Ureter (tissue), 1 donor: ENCODE measurements at places on chromosomes 6 and 20.
A peak's percentile ranks its signal among the peaks of the same experiment; 100 is the strongest.

DNA sequence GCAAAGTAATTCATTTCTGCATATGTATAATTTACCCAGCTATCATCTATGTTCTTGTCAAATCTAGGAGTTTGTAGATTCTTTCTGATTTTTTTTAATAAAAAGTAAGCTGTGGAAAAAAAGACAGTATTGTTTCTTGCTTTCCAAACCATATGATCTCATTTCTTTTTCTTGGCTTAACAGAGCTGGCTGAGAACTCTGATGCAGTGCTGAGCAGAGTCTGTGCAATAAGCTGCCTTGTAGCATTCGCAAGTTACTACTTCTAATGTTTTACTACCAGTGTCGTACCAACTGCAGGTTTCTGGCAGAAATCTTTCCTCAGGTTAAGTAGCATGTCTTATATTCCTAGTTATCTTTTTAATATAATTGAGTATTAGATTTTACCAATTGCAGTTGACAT lies 15.6 kb downstream of the RRBP1 start:
- DNase-seq, result no peak

DNA sequence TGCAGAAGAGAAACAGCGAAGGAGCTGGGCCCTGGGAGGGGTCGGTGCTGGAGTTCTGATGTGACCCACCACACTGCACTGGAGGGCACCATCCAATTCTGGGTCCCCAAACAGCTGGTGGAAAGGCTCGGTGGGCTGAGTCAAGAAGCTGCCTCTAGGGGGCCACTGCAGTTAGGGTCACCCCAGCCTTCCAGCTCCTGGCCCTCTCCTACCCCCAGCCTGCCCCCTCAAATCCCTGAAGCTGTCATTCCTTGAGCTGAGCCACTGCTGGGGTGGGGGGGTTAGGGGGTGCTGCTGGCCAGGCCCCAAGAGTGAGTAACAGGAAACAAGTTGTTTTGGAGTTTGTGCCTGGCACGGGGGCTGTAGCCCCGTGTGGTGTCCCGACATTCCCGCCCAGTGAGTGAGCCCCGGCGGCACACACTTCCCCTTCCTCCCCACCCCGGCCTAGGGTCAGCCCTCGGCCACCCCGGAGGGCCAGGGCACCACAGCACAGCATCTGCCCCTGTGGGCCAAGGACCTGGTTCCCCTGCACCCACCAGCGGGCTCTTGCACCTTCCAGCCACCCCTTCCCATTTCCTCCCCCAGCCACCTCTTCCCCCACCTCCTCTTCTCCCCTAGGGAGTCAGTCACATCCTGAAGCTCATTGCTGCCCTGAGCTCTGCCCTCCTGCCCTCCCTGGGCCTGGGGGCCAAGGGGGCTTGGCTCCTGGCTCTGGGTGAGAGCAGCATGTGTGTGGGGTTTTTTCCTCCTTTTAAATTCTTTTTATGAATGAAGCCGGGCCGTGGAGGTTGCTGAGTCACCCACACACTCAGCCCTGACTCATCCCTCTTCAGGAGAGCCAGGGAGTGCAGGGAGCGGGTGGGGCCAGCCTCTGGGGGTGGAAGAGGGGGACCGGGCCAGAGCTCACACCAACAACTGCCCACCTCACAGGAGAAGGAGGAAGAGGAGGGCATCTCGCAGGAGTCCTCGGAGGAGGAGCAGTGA lies 4.6 kb downstream of the SMIM29 start:
- DNase-seq, result peak; percentile 79

DNA sequence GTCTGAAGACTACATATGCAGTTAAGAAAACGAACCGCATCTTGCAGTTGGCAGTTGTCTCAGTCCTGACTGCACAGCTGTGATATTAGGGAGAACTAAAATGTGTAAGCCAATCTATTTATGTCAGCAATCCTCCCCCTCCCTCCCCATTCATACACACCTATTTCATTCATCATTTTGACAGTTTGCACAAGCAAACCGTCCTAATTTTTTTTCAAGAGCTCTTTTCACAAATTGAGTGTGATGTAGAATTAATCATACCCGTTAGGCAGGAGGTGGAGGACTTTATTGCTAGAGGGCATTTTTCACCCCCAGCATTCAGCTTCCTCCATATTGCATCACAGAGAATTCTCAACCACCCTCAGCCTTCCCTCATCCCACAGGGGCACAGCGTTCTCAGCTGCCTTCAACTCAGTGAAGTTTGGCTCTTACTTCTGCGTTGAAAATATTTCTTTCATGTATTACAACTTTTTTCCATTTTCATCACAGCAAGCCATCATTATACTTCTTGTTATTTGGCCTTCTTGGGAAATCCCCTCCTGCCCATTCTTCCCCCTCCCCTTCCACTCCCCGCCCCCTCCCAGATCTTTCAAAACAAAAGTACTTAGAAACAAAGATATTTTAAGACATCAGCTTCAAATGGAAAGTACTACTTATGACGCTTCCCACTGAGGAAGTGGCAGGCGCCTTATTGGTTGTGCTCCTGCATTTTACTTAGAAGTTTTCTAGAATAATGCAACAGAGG lies 37.5 kb downstream of the NOX3 start:
- DNase-seq, result no peak

GRCh38 chr6:36079601-36080000 lies 50.7 kb upstream of the MAPK13 start:
- DNase-seq, result no peak

DNA sequence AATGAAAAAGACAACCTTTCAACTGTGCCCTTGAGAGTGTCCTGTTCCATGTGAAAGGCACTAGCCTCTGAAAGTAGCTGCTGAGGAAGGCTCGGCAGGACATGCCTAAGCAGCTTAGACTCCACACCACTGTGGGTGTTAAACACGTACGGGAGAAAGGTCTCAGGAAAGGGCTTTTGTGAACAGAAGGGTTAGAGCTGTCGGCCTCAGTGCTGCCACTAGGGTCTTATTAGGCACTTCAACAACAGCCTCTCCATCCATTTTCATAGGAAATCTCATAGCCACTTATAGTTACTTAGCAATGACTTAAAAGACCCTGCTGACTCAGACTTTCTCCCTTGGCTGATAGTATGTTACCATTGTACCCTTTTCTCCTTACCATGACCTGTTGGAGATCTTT lies 662.8 kb downstream of the TBC1D32 start:
- DNase-seq, result no peak

GRCh38 chr6:111609028-111609820 lies 3.5 kb upstream of the TRAF3IP2 start:
- no peak for DNase-seq

GRCh38 chr6:128507337-128508310 lies 12.8 kb downstream of the PTPRK start:
- DNase-seq, result no peak

DNA sequence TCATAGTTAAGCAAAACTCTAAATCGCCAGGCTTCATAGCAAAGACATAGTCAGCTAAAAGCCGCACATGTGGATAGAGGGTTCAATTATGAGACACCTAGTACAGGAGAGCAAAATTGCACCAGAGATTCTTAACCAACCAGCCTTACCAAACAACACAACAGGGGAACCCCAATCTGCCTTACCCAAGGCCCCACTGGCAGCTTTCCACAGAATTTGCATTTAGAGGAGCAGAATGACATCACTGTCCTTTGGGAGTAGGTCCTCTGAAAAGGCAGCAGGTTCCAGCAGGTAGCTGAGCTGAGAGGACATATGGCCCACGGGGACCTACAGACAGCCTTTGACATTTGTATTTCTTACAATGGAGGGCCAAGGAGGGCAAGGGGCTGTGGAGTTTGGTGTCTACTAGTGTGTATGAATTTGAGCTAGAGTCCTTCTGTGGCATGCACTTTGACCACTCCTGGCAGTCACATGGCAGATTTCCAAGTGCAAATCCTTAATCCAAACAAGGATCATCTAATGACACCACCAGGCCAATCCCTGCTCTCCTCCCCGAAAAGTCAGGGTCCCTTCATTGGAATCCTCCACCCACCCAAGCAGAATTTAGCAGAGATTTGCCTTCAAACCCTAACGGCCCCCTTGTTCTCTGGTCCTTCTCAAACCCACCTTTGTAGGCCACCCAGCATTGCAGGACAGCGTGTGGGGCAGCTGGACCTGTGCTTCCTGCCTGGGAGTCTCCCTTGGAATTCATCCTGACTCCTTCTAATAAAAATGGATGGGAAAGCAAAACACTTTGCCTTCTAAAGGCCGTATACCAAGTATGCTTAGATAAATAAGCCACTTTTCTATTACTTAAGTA lies 171.2 kb upstream of the SUPT3H start:
- DNase-seq, result no peak

GRCh38 chr6:137161949-137162348 lies 11.5 kb downstream of the IL22RA2 start:
- no peak for DNase-seq

GRCh38 chr6:34517966-34518365 lies 38.2 kb downstream of the SPDEF start:
- DNase-seq, result no peak

DNA sequence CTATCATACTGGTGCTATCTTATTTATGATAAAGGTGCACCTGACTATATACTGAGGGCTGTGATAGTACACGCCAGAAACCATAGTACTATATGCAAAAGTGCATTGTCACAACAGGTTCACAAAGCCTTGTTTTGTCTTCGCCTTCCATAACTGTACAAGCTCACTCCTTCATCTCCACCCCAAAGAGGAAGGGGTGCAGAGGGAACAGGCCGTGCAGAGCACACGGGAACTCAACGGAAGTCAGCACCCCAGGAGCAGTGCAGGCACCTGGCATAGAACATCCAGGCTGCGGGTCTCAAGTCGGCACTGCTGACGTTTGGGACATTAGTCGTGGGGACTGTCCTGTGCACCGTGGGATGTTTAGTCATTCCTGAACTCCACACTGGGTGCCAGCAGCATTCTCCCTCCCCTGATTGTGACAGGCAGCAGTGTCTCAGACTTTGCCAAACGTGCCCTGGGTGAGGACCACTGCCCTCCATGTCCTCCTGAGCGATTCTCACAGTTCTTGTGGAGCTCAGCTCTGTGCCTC lies 99.7 kb downstream of the PXDC1 start:
- no peak for DNase-seq

- no peak for DNase-seq
These were observed 110.6 kb downstream of the UBE3D start for GRCh38 chr6:82954937-82955577.

- DNase-seq, result no peak
These were observed 93.8 kb downstream of the GPR63 start for GRCh38 chr6:96743496-96743895.

- DNase-seq, result no peak
These were observed 380.0 kb upstream of the FLRT3 start for GRCh38 chr20:14717134-14717999.

DNA sequence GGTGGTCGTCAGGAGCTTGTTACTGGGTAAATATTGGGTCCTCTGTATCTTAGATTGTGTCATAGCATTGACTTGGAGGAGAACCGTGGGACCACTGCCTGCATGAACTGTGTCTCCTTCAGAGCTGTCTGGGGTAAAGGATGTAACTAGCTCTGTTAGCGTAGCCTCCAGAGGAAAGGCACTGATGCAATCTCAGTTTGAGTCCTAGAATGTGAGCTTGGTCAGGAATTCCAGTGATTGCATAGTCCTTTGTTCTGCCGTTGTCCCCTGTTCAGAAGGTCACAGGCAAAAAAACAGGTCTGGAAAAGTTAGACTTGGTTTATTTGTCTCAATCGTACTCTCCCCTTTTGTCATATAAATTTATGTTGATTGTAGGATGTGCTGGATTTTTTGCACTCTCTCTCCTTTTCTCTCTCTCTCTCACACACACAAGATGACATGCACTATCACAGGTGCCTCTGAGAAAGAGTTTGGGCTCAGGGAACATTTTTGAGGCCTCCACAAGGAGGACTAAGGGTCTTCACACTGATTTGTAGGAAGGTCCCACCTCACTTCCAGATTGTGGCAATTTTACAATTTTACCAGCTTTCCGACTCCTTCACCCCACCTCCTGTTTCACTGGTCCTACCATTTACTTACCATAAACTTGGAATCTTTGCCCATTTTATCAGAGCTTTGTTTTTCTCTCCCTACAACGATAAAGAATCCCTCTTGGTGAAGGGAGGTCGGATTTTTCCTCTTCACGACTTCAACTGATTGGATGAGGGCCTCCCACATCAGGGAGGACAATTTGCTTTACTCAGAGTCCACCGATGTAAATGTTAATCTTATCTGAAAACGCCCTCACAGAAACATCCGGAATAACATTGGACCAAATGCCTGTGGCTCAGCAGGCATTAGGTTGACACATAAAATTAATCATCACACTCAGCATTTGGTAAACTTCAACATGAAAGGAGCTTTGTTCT lies 7.0 kb upstream of the DACT2 start:
- DNase-seq, result peak; percentile 24

DNA sequence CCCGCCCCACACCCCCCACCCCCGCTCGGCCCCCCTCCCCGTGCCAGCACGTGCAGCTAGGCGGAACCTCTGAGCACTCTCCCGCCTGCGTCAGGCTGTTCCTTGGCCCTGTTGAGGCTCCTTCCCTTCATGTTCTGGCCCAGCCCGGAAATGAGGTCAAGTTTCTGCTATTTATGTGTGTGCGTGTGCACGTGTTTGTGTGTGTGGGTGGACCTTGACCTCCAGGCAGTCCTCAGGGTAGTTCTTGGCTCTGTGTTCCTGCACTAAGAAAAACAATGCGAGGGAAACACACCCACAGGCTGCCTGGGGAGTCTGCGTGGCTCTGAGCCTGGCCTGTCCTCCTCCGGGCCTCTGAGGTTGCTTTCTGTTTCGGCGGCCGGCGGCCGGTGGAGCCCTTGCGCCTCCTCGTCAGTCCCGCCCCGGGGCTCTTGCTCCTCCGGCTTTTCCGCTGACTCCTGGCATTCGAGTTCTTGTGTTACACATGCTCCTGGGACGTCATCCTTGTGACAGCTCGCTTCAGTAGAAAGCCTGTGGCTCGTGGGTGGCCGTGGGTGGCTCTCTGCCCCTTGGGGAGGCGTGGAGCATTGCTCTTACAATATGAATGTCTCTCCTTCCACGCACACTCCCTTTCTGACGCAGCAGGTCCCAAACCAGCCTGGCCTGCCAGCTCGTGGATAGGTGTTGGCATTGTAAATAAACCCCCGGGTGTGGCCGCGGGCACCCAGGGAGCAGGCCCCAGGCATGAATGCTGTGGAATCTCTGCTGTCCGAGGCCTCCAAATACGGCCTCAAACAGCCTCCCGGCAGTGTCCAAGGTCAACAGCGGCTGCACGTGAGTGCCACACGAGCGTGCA lies 10.0 kb downstream of the SLCO4A1 start:
- DNase-seq, result peak; percentile 91

DNA sequence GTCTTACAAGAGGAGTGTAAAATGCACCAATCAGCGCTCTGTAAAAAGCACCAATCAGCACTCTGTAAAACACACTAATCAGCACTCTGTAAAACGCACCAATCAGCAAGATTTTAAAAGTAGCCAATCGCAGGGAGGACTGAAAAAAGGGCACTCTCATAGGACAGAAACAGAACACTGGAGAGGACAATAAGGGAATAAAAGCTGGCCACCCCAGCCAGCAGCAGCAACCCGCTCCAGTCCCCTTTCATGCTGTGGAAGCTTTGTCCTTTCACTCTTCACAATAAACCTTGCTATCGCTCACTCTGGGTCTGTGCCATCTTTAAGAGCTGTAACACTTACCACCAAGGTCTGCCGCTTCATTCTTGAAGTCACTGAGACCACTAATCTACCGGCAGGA lies 1.7 kb upstream of the AIG1 start:
- no peak for DNase-seq

GRCh38 chr6:21953831-21954801 lies 342.7 kb downstream of the PRL start:
- DNase-seq, result no peak
